Amygdala (tissue), 56 donors: ENCODE measurements at places on chromosomes 1 and 21.

GRCh38 chr21:45555557-45556301, 13.5 kb upstream of the SLC19A1 start:
- peak; percentile 39 for DNase-seq

DNA sequence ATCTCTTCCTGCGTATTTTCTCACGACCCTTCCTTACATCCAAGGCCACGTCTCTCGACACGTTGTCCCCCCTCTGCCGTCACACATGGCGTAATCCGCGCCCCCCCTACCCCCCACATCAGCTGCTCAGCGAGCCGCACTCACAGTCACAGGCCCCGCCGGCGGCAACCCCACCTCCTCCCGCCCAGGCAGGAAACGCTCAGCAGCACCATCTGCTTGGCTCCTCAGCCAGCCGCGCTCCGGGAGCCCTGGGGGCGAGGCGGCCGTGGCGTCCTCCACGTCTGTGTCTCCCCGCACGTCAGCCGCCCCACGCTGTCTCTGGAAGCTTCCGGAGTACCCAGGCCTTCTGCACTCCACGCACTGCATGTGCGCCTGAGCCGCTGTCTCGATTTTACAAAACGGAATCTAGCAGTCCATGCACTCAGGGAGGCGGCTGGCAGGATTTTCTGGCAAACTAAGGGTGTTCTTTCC, 64.6 kb downstream of the SIK1 start:
- DNase-seq: peak; percentile 62

DNA sequence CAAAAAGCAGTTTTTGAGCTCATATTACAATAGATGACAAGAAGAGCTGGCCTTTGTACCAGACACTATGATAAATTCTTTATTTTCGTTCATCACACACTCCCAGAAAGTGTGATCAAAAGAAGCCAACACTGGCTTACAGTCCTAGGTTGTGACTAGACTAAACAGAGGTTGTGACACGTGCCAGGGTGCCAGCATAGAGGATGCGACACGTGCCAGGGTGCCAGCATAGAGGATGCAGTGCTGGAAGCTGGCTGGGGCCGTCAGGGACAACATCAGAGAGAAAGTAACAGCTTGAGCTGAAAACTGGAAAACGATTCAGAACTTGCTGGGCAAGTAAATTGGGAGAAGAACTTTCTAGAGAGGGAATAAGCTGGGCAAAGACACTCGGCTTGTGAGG, 2.2 kb downstream of the MTARC1 start:
- no peak for DNase-seq

DNA sequence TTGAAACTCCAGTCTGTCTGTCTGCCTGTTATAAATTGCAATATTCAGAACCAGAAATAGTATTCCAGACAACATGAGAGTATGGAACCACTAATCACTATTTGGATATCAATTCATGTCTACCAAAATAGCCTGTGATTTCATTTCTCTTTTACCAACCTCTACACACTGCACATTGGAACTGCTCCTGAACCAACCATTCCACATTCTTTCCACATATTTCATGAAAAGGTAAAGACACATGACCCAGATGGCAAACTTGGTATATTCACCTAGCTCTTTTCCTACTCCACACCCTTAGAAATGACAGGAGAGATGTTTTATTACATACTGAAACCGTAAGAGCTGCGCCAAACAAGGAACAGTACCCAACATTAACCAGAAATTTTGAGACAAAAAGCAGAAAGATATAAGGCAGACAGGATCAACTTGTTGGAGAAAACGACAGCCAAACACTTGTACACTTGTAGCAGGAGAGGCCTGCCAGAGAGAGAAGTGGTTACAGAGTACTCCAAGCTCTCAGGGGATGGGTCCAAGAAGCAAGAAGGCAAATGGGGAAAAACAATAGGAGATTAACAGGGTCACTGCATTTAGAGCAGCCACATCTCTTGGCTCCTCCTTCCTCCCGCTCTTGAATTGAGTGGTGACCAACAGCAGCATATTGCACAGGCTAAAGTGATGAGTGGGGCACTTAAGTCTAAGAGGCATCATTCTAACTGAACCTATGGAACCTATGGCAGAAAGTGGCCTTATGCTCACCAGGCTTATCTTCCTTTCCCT, 148.7 kb downstream of the SETD4 start:
- no peak for DNase-seq

DNA sequence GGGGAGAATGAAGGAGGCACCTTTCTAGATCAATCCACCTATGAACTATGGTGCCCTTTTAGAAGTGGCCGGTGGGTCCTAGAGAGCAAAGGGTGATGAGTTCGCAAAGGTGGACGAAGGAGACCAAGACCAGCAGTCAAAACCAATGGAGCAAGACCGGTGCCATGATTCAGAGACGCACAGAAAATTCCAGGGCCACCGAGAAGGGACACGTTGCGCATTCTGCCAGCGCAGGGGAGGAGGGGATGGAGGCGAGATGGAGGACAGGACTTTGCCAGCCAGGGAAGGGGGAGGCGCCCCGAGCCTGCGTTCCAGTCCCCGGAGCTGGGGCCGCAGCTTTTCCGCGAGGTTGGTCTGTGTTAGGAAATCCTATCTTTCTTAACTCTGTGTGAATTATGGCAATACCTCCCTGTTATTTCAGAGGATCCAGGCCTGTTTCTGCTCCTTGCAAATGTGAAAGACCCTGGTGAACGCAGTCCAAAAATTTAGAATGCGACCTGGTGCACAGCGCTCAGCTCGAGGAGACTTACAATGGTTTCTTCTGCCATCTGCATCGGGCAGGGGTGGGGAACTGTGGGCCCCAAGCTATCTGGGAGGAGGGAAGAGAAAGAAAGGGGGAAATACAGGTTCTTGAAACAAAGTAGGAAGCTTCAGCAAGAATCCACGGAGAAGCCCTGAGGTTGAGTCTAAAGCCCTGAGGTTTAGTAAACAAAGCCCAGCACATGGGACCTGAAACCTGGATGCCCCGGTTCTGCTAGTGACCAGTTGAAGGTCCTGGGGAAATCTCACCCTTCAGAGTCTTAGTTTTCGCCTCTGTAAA, 129.4 kb downstream of the MRPS6 start:
- no peak for DNase-seq

DNA sequence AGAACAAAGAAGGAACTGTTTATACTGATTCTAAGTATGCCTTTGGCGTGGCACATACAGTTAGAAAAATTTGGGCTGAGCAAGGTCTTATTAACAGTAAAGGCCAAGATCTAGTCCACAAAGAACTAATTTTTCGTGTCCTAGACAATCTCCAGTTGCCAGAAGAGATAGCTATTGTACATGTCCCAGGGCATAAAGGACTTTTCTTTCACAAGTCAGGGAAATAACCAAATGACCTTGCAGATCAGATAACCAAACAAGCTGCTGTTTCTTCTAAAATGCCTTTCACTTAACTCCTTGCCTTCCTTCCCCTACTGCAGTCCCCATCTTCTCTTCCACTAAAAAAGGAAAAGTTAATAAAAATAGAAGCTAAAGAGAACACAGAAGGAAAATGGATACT, 4.0 kb downstream of the TEX50 start:
- DNase-seq: no peak

GRCh38 chr1:37666241-37666867, 26.0 kb upstream of the CDCA8 start:
- DNase-seq: no peak

- DNase-seq: no peak
Measured at GRCh38 chr1:172939475-172939874, 111.3 kb downstream of the TNFSF18 start.

GRCh38 chr1:29057700-29058099, 66.0 kb downstream of the TMEM200B start:
- DNase-seq: no peak

DNA sequence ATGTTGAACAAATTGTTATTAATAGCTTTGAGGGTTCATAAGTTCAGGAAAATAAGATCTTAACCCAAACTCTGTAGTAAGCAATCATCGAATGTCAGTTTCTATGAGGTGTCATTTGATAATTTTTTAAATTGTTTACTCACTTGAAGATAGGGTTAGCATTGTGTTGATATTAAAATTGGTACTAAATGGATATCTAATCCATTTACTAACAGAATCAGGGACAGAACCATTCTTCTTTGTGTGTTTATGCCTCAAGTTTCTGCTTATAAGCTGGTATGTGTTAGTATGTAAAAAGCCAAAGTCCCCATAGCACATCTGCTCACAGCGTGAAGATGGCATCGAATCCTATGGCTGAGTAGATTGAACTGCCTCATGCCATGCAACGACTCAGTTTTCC, 13.4 kb downstream of the DDR2 start:
- no peak for DNase-seq
